Stimulated activated CD4-positive, alpha-beta T cell treated with anti-CD3 and anti-CD28 coated beads, Interleukin-12 subunit alpha, Interleukin-12 subunit beta, amount 100 ng/mL, for 24 hours (primary cell): ENCODE measurements at places on chromosomes 2 and 18.

DNA sequence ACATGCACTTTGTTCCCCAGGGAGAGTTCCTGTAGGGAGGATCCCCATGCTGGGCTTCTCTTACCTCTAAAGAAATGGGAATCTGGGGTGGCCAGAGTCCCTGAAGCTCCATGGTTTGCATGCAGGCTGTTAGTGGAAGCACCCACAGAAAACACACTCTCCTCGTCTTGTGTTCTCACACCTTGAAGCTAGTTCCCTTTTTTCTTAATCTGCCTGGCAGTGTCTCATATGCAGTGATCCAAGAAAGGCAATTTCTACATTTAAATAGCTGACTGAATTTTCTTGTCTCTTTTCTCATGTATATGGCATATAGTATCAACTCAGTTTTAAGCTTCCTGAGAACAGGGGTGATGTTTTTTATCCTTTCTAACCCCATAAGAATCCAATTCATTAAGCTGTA lies 65.0 kb downstream of the LINC00305 start:
- DNase-seq = no peak

DNA sequence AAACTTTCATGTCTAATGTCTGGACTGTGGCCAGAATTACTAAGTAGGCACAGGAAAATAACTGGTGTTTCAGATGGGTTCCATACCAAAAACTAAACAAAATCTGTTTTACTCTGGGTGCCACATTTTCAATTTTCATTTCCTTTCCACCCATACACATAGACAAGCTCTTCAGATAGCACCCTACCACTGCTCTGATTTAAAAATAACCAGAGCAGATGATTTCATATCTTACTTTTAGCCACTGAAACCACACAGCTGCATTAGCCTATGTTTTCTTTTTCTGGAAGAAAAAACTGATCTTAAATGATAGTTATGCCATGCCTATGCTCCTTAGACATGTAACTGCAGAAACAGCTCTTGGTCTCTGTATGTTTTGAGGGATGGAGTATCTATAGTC lies 647.6 kb downstream of the CPS1 start:
- no peak for DNase-seq

DNA sequence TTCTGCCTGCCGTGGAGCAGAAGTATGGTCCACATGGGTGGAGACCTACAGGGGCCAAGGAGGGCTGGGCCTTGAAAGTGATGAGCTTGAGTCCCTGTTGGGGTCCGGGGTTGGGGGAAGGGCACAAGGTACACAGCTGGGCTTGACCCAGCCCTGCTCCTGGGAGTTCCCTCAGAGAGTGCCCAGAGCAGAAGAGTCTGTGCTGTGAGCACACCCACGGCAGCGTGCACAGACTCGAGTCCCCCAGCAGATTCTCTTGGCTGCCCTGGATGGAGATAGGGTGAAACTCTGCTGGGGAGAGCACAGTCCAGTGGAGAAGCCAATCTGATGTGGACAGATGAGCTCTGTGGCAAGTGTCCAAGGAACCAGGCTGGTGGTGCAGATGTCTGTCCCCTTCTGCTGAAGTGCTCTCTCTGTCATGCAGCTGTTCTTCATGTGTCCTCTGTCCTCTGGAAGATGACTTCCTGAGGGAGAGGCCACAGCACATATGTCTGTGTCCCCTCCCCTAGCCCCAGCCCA lies 27.5 kb downstream of the INPP4A start:
- DNase-seq = no peak

DNA sequence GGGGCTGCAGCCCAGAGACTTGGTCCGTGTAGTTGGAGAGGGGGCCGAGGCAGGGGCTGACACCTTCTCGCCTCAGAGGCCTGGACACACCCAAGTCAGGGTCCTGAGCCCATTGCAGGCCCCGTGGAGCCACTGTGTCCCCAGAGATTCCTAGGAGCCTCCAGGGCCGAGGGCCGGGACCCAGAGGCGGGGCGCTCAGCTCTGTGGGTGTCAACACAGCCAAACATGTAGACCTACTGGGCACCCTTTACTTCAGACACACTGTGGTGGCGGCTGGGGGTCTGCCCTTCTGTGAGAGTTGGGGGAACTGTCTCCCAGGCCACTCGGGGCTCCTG lies 459 bp upstream of the ESPNL start:
- no peak for DNase-seq

DNA sequence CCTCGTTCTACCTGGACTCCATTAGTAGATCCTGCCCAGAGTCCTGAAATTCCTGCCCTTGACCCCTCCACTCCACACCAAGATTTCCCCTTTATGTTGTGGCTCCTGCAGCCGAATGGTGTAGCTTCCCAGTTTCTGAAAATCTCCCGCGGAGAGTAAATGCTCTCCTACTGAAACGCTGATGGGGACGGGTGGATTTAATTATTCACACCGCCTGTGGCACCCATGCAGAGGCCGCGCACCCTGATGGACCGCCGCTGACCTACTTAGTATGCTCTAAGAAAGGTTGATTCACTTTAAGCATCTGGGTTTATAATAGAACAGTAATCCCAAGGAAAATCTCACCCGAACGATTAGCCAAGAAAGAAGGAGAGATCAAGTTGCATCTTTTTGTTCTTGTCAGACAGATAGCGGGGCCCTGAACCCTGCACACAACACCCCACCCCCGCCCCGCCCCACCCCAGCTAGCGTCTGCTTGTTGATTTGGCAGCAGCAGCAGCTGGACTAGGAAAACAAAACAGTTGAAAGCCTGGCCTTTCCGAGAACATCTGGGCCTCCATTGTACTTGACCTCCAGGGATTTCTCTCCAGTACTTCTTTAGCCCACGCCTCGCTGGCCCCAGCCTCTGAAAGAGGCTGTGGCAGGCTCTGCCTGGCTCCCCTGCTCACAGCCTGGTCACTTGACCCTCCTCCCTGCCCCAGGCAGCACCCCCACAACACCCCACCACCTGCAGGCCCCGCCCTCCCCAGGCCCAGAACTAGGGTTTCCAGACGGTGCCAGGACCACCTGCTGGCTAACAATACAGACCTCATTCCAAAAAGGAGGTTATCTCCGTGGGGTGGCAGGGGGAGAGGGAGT lies 53.6 kb downstream of the DPYSL5 start:
- no peak for DNase-seq

DNA sequence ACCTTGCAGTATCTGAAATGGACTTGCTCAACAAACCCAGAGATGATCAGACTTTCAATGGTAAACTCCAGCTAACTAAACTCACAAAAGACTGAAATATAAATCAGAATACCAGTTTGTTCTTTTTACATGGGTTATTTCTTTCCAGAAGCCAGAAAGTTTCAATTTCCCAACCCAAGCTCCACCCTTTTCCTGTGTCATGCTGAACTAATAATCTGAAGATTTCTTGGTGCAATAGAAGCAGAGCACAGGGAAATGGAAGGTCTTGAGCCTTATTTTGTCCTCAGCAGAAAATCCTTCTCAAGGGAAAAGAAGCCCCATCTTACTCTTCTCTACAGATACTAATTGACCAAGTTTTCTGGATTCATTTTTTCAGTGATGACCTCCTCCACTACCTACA lies 93.3 kb upstream of the PAPOLG start:
- DNase-seq = no peak

DNA sequence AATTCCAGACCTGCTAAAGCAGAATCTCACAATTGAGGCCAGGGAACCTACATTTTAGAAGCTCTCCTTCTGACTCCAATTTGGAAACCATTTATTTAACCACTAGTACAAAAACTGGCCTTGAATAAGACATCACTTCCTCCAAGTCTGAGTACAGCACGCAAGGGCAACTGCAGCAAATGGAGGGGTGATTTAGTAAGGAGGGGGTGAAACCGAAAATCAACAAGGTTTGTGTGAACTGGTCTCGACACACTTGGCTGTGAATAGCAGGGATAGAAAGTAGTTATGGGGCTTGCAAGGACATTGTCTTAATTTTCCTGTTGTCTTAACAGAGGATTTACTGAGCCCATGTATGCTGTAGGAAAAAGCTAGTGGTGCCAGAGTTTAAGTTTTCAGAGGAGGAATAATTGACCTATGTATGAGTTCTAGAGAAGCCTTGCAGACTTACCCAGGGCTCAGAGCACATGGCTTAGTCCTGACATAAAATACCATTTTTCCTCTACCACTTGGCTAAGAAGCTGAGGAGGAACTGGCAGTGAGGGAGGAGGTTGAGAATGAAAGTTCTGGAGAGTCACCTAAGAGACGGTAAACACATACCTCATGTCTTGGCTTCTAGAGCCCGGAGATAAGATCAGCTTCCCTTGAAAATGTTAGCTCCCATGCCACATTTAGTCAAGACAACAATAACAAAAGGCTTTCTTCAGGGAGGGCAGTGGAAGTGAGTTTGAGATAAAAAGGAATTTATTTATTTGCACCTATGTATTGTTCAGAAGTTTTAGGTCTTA lies 114.8 kb downstream of the SMAD2 start:
- DNase-seq = no peak

GRCh38 chr18:54173980-54174630 lies 50.4 kb downstream of the MBD2 start:
- DNase-seq = no peak

DNA sequence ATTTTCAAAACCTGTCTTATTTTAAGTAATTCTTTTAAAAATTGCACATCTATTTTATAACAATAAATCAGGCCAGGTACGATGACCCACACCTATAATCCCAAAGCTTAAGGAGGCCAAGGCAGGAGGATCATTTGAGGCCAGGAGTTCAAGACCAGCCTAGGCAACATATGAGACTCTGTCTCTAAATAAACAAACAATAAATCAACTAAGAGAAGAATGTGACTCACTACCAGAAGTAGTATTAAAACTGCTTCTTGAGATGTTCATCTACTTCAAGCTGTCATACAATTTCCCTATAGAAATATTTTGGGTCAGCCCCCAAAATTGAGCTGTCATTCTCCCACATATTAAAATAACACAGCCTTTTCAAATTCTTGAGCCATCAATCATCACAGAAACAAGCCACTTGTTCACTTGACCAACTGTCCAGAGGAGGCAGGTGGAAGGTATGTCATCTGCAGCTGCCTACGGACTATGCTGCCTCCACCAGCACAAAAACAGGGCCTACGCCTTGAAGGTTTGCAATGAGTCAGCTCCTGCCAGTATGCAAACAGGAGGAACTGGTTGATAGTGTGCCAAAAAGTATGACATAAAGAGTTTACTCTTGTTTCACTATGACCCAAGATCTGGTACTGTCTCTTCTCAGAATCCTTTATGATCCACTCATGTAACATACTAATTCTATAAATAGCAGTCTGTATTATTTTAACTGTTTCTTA lies 33.6 kb downstream of the KIDINS220 start:
- peak; percentile 42 for DNase-seq

DNA sequence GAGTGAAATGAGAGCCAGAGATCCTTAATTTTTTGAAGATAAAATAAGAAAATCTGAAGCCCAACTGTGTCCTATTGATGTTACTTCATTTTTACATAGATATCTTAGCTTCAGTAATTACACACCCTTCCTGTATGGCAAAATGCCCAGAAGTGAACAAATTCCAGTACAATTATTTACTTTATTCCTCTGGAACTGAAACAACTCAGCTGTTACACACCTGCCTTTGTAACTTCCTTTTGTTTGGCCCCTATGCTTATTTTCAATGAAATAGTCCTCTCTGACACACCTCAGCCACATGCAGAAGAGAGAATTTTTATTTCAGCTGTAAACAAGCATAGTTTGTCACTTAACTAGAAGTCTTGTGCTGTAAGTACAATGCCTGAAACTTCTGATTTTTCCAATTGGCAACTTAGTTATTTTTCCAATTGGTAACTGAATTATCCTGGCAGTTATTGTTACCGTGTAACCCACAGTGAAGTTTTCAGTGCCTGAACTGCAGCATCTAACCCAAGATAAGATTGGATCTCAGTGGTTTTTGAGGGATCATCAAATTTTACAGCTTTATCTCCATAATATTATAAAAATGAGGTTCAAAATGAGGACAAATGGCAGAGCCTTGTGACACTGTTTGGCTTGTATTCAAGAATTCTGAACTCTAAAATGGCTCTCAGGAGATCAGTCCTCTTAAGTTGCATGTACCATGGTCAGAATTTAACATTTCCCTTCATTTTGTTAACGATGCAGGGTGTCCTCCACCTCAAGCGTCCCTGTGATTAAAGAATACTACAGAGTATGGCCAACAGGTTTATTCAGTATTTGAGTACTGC lies 82.6 kb downstream of the PKP4 start:
- DNase-seq = no peak

DNA sequence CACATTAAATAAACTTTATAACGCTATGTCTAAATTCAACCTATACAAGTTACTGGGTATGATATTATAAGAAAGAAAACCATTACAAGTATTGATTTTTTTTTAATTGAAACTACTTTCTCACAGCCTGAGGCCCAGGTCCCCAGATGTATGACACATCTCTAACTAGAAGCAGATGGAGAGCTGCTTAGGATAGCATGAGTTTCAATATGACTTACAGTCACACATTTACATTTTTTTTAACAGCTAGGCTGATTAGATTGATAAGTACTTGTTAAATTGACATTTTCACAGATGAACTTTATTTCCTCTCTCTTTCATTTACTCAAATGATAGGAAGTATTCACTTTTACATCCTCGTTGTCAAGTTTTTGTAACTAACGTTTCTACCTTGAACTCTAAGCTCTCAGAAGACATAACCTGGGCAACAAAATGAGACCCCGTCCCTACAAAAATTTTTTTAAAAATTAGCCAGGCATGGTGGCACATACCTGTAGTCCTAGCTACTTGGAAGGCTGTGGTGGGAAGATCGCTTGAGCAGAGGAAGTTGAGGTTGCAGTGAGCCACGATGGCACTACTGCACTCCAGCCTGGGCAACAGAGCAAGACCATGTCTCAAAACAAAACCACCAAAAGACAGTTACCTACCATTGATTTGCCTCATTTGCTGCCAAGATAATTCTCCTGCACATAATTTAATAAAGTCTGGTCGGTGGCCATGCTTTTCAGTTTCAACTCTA lies 52.4 kb downstream of the STK39 start:
- no peak for DNase-seq

GRCh38 chr18:55384551-55385275 lies 203.3 kb downstream of the TCF4 start:
- DNase-seq = no peak

- DNase-seq = no peak
Measured at GRCh38 chr2:164127971-164128527, 392.2 kb upstream of the FIGN start.

DNA sequence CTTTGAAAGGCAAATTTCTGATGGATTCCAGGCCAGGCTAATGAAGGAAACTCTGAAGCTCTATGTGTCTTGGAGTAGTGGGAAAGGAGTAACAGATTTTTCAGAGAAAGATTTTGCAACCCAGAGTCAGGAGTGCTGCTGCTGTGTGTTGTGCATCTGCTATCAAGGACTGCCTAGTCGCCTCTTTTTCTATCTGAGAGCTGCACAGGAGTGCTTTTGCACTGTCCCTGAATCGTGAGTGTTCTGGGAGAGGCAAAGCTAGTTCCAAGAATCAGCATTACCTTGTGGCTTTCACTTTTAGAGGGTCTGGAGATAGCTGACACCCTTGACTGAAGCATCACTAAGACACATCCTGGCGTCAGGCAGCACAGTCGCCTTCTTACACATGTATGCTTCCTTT lies 336.4 kb downstream of the PARD3B start:
- no peak for DNase-seq

- DNase-seq = no peak
Measured at GRCh38 chr2:62415019-62415431, 91.0 kb downstream of the TMEM17 start.
